ENCODE measurements at places on chromosomes 3 and 15.

DNA sequence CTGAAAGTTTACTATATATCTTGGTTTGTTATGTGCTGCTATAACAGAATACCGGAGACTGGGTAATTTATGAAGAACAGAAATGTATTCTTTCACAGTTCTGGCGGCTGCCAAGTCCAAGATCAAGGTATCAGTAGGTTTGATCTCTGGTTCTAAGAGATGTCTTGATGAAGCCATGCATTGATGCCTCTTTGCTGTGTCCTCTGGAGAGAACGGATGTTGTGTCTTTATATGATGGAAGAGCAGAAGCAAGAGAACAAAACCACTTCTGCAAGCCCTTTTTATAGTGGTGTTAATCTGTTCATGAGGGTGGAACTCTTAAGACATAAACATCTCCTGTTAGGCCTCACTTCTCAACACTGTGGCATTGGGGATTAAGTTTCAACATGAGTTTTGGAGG, 62.7 kb downstream of the TCF12 start:
- DNase-seq, result no peak

GRCh38 chr3:170107941-170108340, 70.1 kb downstream of the GPR160 start:
- no peak for DNase-seq

- DNase-seq, result no peak
Measured at GRCh38 chr3:55692295-55692956, 205.3 kb upstream of the WNT5A start.

DNA sequence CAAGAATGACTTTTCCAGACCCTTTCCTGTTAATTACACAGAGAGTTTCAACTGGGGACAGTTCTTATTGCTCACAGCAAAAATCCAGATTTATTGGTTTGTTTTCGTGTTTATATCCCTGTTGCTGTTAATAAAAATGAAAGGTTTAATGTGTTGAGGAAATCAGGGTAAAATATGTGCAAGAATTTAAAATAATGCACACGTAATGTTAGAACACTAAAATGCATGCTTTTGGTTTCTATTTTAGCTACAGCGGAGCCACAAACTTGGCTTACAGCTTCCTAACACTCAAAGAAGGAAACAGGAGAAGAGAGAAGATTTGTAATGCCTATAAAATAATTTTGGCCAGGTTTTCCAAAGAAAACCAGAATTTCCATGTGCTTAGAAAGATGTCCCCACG, 62.7 kb downstream of the CASR start:
- no peak for DNase-seq

DNA sequence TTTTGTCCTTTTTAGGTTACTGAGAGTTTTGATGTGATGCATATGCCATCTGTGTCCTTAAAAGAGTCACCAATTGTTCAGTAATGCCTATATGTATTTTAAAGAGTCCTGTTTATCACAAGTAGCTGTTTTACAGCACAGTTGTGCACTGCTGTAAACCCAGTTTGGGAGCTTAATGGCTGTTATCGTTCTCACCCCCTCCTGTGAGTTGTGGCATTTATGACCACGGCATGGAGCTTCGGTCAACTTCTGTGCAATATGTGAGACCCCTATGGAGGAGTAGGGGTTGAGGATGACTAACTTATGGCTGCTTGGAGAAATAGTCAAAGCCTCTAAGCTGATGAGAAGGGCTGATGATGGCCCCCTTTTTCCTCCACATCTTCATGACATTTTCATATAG, 67.2 kb downstream of the ARHGEF26 start:
- no peak for DNase-seq

DNA sequence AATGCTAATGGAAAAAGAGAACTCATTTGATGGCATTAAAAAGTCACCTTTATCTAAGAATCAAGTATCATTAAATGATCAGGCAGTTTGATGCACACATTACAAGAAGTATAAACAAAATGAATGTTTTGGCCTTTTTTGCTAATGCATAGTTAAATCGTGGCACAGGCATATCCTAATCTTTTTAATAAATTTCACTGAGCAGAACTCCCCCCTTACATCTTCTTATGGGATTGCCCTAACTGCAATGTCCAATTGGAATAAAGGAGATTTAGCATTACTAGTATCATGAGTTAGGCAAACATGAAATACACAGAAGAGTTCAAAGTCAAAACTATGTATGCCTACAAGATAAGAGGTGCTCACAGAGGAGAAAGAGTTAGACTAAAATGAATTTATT, 32.7 kb downstream of the USF3 start:
- no peak for DNase-seq

GRCh38 chr15:53389271-53390037, 370.0 kb downstream of the WDR72 start:
- no peak for DNase-seq

- DNase-seq, result no peak
Measured at GRCh38 chr3:174168026-174168425, 691.1 kb upstream of the NAALADL2 start.

- no peak for DNase-seq
Measured at GRCh38 chr3:112302881-112303763, 9.1 kb upstream of the SLC9C1 start.

DNA sequence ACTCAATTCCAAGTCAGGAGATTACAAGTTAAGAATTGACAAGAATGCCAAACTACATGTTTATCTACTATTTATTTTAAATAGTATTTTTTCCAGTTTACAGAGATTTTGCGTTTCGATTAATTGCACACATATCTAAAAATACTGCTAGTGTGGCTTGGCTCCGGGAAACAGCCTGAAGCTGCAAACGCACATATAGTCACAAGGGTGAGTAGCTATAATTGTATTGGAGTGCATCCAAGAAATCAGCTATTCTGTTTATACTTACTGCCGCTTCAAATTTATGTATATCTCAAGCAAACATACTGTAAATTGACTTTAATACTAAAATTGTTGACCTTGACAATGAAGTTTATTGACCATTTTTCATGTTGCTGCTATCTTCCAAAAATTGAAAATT, 77.0 kb upstream of the PLSCR5 start:
- DNase-seq, result peak; percentile 83

GRCh38 chr3:124660599-124660998, 69.7 kb upstream of the UMPS start:
- no peak for DNase-seq

GRCh38 chr3:137191133-137191923, 233.5 kb downstream of the IL20RB start:
- no peak for DNase-seq

DNA sequence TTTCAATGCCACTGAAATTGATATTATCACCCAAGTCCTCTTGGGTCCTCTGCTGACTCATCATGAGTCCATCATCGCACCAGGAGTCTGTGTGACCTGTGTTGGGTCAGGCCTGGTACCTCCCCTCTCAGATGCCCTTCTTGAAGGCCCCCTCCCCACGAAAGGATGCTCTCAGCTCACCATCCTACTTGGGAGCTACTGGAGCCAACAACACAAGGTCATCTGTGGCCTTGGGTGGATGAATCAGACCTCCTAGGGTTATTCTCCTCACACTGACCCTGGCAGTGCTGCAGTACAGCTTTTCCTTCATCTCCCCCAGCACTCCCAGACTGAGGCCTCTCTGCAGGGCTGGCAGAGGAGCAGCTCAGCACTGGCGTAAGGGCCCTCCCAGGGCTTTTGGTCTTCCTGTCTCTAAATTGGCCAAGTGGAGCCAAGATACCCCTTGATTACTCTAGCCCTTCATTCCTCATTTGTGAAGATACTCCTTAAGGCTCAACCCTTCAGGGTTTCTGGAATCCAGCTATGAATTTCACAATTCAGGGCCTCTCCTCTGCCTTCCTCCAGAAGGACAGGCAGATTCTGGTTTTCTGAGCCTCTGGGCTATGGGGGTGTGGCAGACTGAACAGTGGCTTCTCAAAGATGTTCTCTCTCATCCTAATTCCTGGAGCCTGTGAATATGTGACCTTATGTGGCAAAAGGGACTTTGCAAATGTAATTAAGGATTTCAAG, 80.7 kb upstream of the GSK3B start:
- no peak for DNase-seq

Data from NCI-H1417 treated with DMSO at 0.1 percent for 48 hours (cell line).